ENCODE measurements at places on chromosomes 7 and 10. TPM values are rescaled to one million over a fixed set of nuclear protein-coding genes. Genes with fewer than 3 reads are reported as not detected.
A peak's percentile ranks its signal among the peaks of the same experiment; 100 is the strongest.

- no peak for DNase-seq
Observed at GRCh38 chr10:110735620-110736027, 91.5 kb downstream of the RBM20 start.

GRCh38 chr10:1266033-1266802 lies 210.0 kb downstream of the WDR37 start:
- peak; percentile 37 for DNase-seq

GRCh38 chr7:130901209-130901783 lies 167.3 kb upstream of the KLF14 start:
- DNase-seq = peak; percentile 96

- DNase-seq = no peak
Observed at GRCh38 chr7:7766671-7767070, 48.3 kb upstream of the RPA3 start.

DNA sequence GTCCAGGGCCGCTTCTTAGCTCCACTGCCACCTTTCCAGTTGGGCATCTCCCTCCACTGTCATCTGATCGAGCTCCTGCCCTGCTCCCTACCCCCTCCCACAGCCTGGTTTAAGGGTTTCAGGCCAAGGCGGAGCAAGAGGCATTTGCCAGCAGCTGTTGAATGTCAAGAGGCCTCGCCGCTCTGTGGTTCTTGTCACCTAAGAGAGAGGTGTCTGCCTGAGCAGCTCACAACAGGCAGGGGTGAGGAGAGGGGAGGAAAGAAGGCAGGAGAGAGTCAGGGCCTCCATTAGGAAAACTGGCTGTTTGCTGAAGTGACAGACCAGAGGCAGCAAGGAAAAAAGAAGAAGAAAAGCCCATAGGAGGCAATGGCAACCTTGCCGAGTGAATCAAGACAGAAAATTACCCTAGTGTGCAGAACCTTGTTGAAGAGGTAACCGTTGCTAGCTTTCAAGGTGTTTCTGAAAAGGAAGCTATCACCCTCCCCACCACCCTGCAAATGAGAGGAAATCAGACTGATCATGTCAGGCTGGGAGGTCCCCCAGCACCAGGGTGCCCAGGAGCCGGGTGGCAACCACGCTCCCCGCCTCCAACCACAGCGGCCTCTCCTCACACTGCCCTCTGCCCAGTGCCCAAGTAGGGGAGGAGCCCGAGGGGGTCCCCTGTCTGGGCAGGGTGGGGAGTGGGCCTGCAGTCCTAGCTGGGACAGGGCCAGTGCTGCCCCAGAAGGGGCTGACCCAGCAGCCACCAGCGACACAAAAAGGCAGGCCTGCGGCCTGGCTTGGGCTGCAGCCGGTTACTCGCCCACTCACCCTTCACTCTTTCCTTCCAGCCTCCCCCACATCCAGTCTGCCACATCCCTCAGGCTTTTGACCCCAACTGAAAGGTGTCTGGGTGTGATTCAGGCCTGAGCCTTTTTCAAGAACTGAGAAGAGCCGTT lies 7.1 kb downstream of the GATA3 start:
- no peak for DNase-seq

- DNase-seq = no peak
Observed at GRCh38 chr7:136549756-136550155, 318.7 kb upstream of the CHRM2 start.

DNA sequence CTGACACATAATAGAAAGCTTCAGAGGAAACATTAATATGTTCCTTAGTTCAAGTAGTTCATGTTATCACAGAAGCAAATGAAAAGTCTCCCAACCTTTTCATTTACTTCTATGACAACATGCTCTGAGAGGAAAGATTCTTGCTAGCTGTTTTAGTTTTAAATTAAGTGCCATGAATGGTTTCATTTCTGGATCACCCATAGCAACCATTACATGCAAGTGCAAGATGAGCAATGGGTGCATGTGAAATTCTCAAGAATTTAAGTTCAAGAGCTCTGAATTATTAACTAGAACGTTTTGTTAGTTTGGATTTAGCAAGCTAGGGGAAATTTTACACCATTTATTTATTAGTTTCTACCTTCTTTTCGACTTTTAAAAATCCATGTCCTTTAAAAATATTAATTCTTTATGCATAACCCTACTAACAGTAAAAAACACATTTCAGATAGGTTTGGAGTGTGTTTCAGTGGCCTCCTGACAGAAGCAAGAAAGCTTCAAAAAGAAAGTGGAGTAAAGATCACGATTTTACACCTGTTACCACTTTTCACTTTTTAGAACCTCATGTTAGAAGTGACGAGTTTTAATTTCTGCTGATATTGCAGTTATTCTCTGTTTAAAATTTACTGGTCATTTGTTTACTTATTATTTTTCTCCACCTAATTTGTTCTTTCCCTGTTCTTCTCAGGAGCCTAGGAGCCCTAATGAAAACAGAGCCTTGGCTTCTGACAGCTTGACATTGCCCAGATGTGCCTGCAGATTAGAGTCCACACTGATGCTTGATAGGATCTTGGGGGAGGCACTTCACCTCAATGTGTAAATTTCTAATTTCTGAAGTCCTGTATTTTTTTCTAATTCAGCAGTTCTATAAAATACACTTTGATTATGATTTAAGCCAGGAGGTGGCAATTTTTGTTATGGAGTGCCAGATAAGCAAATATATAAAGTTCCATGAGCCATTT lies 995.3 kb upstream of the PHF14 start:
- no peak for DNase-seq

DNA sequence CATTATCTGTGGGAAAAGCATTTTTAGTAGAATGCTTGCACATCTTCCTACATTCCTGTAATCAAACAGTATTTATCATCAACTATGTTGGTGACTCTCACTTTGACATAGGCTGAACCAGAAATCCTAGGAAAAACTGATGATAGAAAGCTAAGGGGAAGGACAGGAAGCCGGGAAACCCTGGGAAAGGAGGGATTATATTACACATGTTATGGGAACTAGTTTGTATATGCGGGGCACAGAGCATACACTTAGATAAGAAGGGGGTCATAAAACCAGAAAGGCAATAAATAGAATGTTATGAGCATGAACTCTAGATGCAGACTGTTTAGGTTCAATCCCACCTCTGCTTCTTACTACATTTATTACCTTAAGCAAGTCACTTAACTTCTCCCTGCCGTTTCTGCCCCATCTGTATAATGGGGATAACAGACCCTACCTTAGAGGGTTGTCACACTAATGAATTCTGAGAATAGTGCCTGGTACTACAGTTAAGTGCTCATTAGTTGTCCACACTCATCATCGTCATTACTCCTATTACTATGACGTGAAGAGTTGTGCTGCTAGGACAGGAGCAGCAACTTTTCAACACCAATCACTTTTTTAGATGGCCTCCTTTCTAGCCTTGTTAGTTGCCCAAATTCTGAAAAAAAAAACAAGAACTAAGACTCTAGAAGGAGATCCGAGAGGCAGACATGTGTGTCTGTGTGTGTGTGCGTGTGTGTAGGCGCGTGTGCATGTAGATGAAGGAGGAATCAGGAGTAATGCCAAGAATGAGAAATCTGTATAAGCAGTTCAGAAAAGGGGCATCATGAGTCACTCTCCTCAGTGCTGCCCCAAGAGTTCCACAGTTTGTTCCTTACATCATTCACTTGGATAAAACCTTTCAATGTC lies 52.2 kb downstream of the KMT2C start:
- no peak for DNase-seq

GRCh38 chr10:132500781-132501415 lies 36.7 kb upstream of the INPP5A start:
- no peak for DNase-seq

- DNase-seq = peak; percentile 91
Observed at GRCh38 chr7:6443372-6443941, 4.3 kb downstream of the DAGLB start.

DNA sequence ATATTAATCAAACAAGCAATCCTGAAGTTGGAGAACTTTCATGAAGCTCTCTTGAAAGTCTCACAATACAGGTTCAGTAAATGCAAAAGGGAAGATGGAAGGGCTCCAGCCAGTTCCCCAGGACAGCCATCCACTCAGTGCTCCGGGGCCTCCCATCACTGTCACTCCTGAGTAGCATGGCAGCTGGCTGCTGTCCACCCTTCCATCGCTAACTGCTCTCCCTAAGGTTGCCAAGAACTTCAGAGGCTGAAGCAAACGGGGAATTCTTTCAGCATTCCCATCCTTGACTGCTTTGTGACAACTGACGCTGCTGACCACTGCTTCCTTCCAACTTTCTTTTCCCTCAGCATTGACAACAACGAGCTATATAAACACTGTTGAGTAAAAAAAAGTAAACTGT lies 69.1 kb downstream of the VPS41 start:
- DNase-seq = peak; percentile 30

GRCh38 chr10:113890769-113891168 lies 36.3 kb downstream of the NHLRC2 start:
- no peak for DNase-seq

GRCh38 chr7:83111391-83111790 lies 51.3 kb downstream of the PCLO start:
- DNase-seq = no peak

DNA sequence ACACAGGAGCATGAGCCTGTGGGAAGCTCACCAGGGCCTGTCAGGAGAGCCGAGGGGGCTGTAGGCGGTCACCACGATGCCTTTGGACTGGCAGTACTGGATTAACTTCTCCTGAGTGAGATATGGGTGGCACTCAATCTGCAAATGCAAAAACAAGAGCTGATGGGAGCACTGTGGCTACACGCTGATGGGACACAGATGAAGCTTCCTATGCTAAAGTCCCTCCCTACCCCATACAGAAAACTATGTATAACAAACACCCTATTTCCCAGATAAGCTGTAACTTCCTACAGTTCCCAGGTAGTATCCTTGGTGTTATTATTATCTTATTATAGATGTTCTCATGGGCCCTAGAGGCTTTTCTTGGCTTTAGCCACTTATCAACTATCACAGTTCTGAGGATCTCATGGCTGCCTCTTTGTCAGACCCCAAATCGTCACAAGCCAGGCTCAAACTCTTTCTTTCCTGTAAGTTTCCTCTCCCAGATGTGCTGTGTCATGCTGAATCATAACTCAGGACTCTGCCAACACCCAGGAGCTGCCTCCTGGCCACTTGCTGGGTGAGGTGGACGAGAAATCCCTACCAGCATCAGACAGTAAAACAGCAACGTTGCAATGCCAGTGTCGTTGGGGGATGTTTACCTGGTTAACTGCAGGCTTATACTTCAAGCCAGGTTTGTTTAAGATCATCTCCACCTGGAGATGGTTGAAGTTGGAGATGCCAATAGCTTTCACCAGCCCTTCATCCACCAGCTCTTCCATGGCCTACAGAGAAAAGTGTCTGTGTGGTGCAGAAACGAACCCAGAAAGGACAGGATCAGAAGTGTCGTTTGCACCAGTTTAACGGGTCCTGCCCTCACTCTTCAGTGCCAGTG lies 10.3 kb downstream of the AKR1B1 start:
- peak; percentile 68 for DNase-seq

- peak; percentile 92 for DNase-seq
Observed at GRCh38 chr7:73395538-73396503, 37.8 kb upstream of the FZD9 start.

- no peak for DNase-seq
Observed at GRCh38 chr10:43042503-43043341, 34.1 kb upstream of the RET start.

GARIN1A gene
- total RNA-seq = 1.5 TPM

NUPR2 gene
- total RNA-seq = not detected

KCP gene
- 0.19 TPM for total RNA-seq

SLC18A2 gene
- not detected for total RNA-seq

CLEC5A gene
- total RNA-seq = 0.16 TPM

NPFFR1 gene
- not detected for total RNA-seq

All from myocyte (in vitro differentiated cells).